Left ventricle myocardium inferior (tissue), 1 donor: ENCODE measurements at places on chromosomes 2 and 18. TPM values are rescaled to one million over a fixed set of nuclear protein-coding genes. Genes with fewer than 3 reads are reported as not detected.

DNA sequence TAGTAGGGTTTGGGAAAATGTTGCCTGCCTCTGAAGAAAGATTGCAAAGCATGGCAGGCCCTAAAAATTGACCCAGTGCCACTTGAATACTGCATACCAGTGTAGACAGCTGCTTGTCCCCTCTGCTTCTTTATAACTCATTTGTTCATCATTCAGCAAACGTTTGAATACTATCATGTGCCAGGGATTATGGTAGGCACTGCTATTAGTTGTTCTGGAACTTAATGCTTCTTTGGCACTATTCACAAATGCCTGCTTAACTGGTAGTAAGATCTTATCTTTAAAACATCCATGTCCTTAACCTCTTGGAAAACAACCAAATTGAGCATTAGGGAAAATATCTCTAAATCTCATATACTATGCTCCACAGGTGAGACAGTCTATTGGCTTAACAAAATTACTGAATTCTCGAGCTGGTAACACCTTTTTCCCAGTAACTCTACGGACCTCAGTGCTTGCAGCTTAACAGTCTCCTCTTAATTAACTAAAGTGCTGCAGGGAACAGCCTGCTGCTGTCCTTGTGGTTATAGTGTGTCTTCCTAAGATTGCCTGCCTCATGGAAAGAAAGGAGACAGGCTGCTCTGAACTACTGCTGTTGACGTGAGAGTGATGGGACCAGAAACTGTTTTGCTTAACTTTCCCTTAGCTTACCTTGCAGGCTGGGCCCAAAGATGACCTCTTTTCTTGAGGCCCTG lies 93.2 kb downstream of the MIB1 start:
- peaks cover 32% of the 10 kb centered on the region for H3K4me1 ChIP-seq
- no peaks in the 10 kb centered on the region for H3K27me3 ChIP-seq
- H3K36me3 ChIP-seq: peaks cover 15% of the 10 kb centered on the region
- no peak for DNase-seq
- H3K4me3 ChIP-seq: peak overlapping the region; percentile 0

GRCh38 chr2:119243621-119244020 lies 20.0 kb downstream of the STEAP3 start:
- H3K4me3 ChIP-seq: no peak overlapping the region
- H3K27me3 ChIP-seq: no peaks in the 10 kb centered on the region
- DNase-seq: no peak
- H3K4me1 ChIP-seq: peaks cover 17% of the 10 kb centered on the region
- no peak overlapping the region for H3K27ac ChIP-seq

DNA sequence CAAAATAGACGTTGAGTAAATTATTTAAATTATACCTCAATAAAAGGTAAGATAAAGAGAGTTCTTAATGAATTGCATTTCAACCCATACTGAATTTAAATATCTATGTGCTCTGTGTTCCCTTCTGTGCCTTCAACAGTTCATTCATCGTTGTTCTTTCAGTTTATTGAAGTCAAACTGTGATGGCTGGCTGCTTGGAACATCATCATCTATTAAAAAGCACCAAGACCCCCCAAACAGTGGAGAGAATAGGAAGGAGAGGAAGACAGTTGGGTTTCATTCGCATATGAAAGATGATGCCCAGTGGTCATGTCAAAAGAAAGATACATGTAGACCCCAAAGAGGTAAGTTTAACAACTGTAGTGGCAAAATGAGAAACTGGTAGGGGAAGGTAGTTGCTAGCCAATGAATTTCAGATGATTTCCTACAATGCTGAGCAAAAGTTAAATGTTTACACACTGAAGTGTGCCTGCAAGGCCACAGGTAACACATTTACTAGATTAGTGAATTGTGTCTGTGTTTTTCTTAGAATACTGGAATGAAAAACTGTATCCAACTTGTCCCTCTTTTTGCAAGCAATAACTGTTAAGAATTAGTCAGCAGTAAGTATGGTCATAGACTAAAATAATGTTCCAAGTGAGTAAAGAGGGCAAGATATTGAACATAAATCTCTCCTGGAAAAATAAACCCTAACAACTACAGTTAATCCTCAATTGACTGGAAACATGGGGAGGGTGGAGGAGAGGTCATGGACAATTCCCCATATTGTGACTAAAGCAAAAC lies 331.3 kb downstream of the KIAA1328 start:
- H3K27ac ChIP-seq: no peak overlapping the region
- no peaks in the 10 kb centered on the region for H3K27me3 ChIP-seq
- H3K4me1 ChIP-seq: no peaks in the 10 kb centered on the region
- H3K36me3 ChIP-seq: no peaks in the 10 kb centered on the region
- no peak overlapping the region for H3K4me3 ChIP-seq

- no peak overlapping the region for H3K27ac ChIP-seq
- H3K4me1 ChIP-seq: no peaks in the 10 kb centered on the region
- no peaks in the 10 kb centered on the region for H3K36me3 ChIP-seq
- DNase-seq: no peak
- H3K27me3 ChIP-seq: no peaks in the 10 kb centered on the region
These were observed 749.4 kb downstream of the SOCS6 start for GRCh38 chr18:71038196-71038595.

DNA sequence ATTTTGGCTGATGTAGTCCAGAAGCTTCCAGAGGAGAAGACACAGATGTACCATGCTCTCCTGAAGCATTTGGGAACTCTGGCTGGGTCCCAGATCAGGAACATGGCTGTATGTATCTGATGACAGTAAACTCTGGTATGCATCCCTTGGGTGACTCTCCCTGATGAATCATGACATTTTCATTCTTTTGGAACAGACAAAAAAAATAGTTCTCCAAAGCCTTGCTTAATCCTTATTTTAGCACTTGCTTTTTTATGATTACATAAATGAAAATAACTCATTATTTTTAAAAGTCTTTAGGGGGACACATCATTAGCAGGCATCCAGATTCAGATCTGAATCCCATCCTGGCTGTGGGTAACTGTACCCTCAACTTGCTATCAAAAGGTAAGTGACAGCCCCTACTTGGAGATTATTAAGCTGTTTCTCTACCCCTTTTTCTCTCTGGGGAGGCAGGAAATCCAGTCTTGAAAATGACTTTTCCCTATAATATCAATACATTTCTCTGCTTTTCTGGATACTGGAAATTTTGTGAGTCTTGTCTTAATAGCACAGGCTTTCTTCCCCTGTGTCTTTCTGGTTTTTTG lies 23.3 kb downstream of the AOX1 start:
- no peak for DNase-seq
- H3K4me1 ChIP-seq: no peaks in the 10 kb centered on the region
- no peak overlapping the region for H3K4me3 ChIP-seq
- H3K36me3 ChIP-seq: no peaks in the 10 kb centered on the region
- peaks cover 13% of the 10 kb centered on the region for H3K27me3 ChIP-seq
- H3K27ac ChIP-seq: no peak overlapping the region

DNA sequence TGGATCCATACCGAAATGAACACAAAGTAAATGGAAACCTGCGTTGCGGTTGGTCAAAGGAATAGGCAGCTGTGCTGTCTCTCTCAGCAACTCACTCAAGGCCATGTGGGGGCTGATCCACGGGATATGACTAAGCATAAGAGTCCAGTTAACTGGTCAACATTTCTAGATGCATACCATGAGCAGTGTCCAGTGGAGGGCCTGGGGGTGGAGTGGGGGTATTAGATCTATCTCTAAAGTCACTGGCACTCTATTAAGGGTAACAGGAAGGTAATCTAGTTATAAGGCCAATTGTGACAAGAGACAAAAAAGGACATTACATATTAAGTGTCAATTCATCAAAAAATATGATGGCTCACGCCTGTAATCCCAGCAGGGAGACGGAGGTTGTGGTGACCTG lies 136.8 kb downstream of the TTC32 start:
- no peaks in the 10 kb centered on the region for H3K27me3 ChIP-seq
- DNase-seq: no peak
- H3K4me1 ChIP-seq: no peaks in the 10 kb centered on the region
- H3K4me3 ChIP-seq: no peak overlapping the region

DNA sequence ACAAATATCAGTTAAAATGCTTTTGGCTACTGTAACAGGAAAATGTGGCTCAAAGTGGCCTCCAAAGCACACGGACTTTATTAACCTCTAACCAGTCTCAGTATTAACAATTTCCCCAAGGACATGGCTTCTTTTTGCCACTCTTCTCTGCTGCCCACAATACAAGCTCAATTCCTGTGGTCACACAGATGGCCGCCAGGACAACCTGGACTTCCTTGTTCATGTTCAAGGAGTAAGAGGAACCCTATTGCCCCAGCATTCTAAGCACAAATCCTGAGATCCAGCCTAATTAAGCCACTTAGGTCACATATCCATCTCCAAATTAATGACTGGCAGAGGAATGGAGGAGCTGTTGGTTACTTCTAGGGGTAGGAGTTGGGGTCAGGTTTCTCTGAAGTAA lies 38.2 kb downstream of the AOX1 start:
- no peak overlapping the region for H3K4me3 ChIP-seq
- no peaks in the 10 kb centered on the region for H3K4me1 ChIP-seq
- H3K36me3 ChIP-seq: no peaks in the 10 kb centered on the region
- no peak for DNase-seq
- H3K27ac ChIP-seq: no peak overlapping the region
- H3K27me3 ChIP-seq: peaks cover 4% of the 10 kb centered on the region

DNA sequence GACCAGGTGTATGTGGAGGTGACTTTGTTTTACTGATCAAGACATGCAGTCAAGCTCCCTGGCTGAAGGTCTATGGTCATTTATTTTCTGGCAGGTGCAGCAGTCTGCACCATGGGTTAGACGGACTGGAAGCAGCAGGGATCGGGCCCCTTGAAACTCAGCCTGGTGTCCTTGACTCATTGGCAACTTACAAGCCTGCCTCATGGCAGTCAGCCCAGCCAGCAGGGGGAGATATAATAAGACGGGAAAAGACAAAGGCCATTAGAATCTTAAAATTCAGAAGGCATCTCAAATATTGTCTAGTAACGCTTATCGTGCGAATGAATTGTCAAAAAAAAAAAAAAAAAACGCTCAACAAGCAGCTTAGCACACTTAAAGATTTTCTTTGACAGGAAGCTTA lies 308.2 kb downstream of the EN1 start:
- peaks cover 27% of the 10 kb centered on the region for H3K27me3 ChIP-seq
- H3K4me3 ChIP-seq: no peak overlapping the region
- H3K4me1 ChIP-seq: no peaks in the 10 kb centered on the region
- H3K27ac ChIP-seq: no peak overlapping the region
- no peak for DNase-seq

DNA sequence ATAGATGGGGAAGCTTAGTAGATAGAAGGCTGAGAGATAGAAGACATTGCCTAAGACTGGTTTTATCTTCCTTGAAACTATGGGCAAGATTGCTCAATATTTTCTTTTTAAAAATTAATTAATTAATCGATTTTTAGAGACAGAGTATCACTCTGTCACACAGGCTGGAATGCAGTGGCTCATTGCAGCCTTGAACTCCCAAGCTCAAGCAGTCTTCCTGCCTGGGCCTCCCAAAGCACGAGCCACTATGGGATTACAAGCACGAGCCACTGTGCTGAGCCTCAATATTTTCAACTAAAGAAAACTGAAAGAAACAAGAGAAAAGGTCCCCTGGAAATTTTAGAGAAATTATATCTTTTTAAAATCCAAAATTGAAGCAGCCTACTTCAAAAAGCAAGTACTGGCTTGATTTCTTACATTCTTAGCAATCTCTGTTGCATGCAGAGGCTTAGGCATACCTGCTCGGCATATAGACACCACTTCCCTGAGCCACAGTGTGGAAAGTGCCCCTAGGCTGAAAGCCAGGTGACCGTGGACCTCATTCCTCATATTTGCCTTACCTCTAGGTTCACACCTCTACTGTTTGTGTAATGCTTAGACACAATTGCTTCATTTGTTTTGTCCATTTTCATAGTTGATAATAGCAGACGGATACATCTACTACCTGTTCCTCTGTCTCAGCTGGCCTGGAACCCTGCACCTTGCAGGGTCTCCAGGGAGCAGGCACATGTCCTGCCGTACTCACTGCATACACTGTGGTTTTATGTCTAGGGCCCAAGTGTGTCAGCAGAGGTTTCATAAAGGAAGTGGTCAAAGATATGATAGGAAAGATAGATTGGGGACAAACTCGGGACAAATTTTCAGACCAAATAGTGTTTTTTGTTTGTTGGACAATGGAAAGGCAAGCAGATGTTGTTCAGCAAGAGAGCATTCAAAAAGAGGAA lies 166.5 kb upstream of the ALPP start:
- no peak for DNase-seq
- no peak overlapping the region for H3K27ac ChIP-seq
- peaks cover 28% of the 10 kb centered on the region for H3K36me3 ChIP-seq
- H3K4me3 ChIP-seq: no peak overlapping the region

DNA sequence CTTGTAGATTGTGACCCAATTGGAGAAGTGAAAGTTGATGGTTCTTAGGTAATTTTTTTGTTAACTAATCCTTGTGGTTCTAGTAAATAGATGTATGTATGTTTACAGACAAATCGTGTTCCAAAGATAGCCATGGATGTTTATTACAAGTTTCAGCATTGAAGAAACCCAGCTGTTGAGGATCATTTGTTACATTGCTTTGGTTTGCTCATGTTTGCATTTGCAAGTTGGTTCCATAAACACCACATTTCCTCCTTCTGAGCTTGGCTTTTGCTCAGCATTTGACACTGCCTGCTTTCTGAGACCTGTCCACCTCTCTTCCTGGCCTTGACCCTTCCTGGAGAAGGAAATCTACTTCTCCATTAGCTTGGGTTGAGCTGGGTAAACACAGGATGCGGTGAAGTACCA lies 1.8 kb upstream of the CCDC68 start:
- no peak overlapping the region for H3K4me3 ChIP-seq
- peaks cover 13% of the 10 kb centered on the region for H3K4me1 ChIP-seq
- H3K27ac ChIP-seq: no peak overlapping the region
- no peaks in the 10 kb centered on the region for H3K36me3 ChIP-seq
- DNase-seq: no peak

Gene CRYGD
- not detected for total RNA-seq

Gene PRADC1
- total RNA-seq: 97.4 TPM
